ENCODE measurements at places on chromosomes 2 and 18.
A peak's percentile ranks its signal among the peaks of the same experiment; 100 is the strongest.

DNA sequence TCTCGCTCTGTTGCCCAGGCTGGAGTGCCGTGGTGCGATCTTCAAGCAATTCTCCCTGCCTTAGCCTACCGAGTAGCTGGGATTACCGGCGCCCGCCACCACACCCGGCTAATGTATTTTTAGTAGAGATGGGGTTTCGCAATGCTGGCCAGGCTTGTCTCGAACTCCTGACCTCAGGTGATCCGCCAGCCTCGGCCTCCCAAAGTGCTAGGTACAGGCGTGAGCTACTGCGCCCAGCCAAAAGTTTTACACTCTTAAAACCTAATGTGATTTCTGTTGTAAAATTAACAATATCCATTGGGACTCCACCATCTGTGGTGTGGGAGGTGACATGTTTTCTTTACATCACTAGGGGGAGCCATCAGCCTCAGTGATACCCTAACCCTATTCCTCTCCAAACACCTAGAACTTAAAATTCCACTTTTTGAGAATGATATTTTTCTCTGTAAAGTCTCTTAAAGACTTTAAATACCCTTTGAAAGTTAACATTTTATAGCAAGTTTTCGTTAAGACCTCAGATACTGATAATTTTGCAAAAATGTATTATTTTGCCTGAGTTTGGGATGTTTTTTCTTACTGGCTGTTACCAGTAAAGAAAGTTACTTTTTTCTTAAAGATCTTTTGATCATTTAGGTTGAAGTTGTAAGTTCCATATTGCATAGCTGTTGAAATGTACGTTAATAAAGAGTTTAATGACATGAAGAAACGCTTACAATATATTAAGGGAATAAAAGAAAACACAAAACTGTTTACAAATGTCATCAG is 11.6 kb upstream of the EIF2AK2 start:
- no peak for DNase-seq

DNA sequence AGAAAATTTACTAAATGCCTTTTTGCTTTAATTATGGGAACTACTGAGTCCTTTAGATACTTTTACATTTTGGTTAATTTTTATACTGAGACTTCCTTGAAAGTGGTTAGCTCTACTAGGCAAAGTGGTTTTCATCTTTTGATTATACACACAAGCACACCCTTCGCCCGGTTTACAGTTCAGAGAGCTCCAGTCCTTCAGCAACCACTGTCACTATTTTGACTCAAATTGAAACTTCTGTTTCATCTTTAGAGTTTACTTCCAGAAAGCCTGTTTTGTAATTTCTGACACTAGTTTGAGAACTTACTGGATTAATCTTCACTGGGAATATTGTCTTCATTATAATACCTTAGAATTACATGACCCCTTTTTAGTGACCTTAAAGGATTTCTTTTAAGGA is 140.3 kb upstream of the FOSL2 start:
- DNase-seq, result no peak

DNA sequence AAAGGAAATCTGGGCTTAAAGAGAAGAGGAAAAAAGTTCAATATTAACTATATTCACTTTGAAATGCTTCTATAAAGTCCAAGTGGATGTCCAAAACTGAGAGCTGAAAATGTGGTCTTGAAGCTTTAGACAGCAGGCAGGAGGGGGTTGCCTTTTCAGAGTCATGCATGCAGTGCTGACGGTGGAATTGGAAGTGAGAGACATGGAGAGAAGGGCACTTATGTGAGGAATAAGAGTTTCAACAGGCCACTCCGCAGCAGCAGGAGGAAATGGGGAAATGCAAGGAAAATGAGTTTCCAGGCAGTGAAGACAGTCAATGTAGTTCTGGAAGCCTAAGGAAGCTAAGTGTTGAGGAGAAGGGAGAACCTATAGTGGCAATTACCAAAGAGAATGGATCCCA is 33.0 kb upstream of the LRRC30 start:
- DNase-seq, result no peak

GRCh38 chr2:73922681-73923080 is 4.0 kb upstream of the DGUOK start:
- no peak for DNase-seq

DNA sequence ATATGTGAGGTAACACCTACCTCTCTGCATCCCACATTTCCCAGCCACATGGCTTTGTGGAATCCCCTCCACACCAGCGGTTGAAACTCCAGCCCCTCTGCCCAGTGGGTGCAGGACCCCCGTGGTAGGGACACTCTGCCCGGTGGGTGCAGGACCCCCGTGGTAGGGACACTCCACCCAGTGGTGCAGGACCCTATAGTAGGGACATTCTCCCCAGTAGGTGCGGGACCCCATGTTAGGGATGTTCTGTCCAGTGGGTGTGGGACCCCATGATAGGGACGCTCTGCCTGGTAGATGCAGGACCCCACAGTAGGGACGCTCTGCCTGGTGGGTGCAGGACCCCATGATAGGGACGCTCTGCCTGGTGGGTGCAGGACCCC is 11.5 kb downstream of the COPS9 start:
- no peak for DNase-seq

DNA sequence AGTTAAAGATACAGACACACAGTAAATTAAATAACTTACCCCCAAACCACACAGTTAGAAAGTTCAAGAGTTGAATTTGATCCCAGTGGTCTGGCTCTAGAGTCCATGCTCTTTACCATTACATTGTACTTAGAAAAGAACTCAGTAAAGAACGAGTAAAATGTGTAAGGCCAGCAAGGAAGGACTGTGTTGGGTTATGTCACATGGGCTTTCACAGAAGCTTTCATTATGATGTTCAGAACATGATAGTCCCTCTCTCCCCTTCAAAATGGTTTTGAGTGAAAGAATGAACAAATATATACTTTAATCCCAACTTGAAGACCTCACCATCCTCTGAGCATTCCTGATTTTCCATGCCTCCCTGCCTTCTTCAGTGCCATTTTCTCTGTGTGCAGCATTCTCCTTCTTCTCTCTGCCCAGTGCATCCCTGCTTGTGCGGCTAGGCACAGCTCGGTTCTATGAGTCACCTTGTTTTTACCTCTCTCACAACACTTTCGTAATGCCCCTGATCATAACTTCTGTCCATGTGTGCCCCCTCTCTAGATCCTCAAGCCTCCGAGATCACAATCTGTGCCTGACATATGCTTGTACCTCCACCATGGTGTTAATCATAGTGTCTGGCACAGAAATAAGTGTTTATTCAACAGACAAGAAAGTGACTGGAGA is 22.0 kb downstream of the RASGRP3 start:
- DNase-seq, result no peak

GRCh38 chr2:2523461-2524347 is 192.6 kb upstream of the MYT1L start:
- DNase-seq, result no peak

DNA sequence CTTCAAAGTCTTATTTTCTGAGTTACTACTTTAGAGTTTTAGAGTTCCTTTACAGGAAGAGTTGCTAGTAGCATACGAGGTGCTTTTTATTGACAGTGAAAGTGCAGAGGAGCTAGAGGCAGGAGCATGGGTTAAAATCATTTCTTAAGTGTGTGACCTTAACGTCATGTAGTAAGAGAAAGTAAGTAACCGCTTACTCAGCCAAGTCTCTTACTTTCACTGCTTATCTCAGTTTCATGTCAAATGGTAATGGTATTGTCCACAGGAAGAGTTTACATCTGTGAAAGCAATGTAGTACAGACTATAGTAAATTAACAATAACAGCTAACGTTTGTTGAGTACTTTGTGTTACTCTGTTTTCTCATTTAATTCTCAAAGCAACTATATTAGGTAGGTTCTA is 12.6 kb downstream of the NDUFAF7 start:
- DNase-seq, result no peak

- DNase-seq, result no peak
Measured at GRCh38 chr18:9755615-9756014, 47.5 kb downstream of the RAB31 start.

DNA sequence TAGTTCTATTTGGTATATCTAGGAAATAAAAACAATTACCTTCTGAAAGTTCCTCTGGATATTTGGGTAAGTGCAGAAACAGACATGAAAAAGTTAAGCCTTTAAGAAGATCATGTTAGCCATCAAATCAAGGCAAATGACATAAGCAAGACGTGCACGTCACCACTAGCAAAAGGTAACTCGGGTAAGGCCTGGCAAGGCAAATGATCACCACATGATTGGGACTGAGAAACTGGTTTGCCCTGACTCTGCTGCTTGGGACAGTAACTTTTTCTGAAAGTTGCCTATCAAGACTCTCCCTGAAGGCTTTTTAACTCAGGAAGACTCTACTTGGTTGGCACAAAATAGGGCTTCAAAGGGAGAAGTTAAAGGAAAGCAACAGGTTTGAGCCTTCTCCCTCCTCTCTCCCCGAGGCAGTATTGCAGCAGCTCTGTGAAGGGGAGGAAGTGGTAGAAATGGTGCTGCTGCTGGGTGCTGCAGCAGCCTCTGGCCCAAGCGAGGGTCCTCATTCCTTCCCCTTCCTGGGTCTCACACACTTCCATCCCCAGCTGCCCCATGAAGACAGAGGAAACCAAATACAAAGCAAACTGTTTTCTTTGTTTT is 17.1 kb upstream of the TMEM237 start:
- no peak for DNase-seq

DNA sequence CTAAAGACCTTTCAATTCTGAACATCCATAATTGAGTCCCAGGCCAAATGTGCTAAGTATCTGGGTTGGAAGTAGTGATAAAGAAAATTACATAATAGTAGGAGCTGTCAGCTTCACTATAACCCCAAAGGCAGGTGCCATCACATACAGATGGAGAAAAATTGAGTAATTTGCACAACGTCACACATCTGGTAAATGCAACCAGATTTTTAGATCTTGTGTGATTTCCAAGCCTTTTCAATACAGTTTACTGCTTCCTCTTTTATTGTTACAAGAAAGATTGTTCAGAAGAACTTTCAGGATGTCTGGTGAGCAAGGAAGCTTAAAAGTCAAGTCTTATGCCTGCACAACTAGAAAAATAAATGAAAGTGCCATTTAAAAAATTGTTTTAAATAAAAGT is 62.3 kb downstream of the UBE2E3 start:
- DNase-seq, result no peak

DNA sequence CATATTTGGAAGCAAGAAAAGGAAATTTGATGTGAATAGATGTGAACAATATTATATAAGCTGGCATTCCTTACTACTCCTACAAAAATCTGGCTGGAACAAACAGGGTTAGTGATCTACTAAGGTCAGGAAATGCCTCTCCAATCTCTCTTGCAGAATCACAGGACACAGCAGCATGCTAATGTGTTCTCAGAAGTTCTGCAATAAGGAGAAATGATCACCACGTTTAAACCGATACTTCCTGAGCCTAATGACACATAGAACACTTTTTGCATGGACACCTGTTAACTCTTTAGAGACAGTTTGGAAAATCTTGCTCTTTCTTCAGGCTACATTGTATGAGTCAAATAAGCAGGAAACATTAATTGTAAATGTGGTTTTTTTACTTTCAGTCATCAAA is 89.6 kb upstream of the MAP3K20 start:
- DNase-seq, result no peak

DNA sequence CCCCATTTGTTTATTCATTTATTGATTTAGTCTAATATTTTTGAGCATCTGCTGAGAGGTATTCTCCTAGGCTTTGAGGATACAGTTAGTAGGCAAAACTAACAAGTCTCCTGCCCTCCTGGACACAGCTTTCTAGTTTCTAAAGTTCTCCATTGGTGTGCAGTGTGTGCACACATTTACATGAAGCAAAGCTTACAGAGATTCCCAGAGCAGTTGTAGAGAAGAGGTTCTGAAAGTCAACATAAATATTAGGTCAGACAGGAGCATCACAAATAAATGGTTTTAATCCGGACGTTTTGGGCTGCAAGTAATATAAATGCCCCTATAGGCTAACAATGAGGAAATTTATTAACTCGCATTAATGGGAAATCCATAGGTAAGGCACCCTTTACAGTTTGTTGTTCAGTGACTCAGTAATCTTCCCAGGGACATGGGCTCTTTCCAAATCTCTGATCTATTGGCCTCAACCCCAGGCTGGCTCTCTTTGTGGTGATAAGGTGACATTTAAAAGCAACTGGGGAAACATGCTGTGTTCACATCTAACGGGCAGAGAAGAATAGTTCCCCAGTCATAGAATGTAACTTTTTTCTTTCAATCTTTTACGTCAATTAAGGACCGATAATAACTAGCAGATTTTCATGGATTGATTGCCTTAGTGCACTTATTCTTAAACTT is 407.2 kb downstream of the PTPRM start:
- no peak for DNase-seq

DNA sequence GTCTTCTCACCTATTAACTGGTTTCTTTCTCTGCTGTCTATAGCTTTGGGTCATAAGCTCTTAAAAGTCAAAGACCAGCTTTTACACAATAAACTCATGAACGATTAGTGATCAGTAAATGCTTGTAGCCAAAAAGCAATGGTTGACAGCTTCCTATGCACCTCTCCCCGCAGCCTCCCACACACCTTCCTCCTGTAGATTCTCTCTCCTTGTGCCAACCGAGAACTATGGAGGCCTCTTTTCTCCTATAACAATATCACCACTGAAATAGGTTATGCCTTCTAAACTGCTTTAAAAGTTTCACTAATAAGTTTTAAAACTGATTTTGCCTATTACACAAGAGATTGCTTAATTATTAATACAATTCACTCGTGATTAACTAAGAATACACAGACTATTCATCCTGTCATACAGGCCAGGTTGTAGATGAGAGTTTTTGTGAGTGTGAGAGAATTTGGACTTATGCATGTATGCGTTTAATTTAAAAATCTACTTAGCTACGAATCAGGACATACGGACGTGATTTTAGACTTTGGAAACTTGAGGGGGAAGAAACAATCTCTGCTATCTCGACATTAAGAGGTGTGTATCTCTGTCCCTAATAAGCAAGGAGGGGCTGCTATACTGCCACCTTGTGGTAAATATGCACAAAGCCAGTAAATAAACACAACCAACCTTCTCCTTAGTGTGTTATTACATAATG is 229.1 kb upstream of the RBBP8 start:
- DNase-seq, result peak; percentile 2

GRCh38 chr2:227188292-227188691 is 23.9 kb downstream of the COL4A3 start:
- no peak for DNase-seq

- DNase-seq, result no peak
Measured at GRCh38 chr18:57709335-57709734, 87.7 kb upstream of the NARS1 start.

- no peak for DNase-seq
Measured at GRCh38 chr2:66530651-66531050, 95.7 kb downstream of the MEIS1 start.

- DNase-seq, result no peak
Measured at GRCh38 chr2:7031547-7032245, 114.5 kb downstream of the RNF144A start.

- DNase-seq, result no peak
Measured at GRCh38 chr18:23608211-23608610, 21.9 kb upstream of the NPC1 start.

DNA sequence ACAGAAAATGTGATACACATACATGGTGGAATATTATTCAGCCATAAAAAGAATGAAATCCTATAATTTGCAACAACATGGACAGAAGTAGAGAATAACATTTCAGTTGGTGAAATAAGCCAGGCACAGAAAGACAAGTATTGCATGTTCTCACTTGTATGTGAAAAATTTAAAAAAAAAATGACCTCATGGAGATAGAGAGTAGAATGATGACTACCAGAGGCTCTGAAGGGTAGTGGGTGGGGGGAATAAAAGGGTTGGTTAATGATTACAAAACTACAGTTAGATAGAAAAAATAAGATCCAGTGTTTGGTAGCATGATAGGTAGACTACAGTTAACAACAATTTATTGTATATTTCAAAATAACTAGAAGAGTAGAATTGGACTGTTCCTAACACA is 24.5 kb downstream of the PRKD3 start:
- no peak for DNase-seq

Data from stimulated activated CD4-positive, alpha-beta T cell treated with anti-CD3 and anti-CD28 coated beads, Interleukin-12 subunit alpha, Interleukin-12 subunit beta, amount 100 ng/mL, for 48 hours (primary cell).